Motor neuron (in vitro differentiated cells): ENCODE measurements at places on chromosomes 3 and 15. TPM values are rescaled to one million over a fixed set of nuclear protein-coding genes. Genes with fewer than 3 reads are reported as not detected.

The COL8A1 gene
- total RNA-seq: 1.2 and 4.5 TPM in 2 replicates

The TSEN2 gene
- total RNA-seq: 20.1 and 23.2 TPM in 2 replicates

The MYL3 gene
- not detected in 2 replicates for total RNA-seq

The SATB1 gene
- 11.3 and 13.2 TPM in 2 replicates for total RNA-seq

The ALDH1A3 gene
- total RNA-seq: 0.14 and 0.36 TPM in 2 replicates

The CPNE9 gene
- total RNA-seq: 0.14 and 0.16 TPM in 2 replicates
